ENCODE measurements at places on chromosomes 1 and 21.
A peak's percentile ranks its signal among the peaks of the same experiment; 100 is the strongest.

GRCh38 chr1:212926372-212926771, 24.0 kb upstream of the VASH2 start:
- DNase-seq = no peak

DNA sequence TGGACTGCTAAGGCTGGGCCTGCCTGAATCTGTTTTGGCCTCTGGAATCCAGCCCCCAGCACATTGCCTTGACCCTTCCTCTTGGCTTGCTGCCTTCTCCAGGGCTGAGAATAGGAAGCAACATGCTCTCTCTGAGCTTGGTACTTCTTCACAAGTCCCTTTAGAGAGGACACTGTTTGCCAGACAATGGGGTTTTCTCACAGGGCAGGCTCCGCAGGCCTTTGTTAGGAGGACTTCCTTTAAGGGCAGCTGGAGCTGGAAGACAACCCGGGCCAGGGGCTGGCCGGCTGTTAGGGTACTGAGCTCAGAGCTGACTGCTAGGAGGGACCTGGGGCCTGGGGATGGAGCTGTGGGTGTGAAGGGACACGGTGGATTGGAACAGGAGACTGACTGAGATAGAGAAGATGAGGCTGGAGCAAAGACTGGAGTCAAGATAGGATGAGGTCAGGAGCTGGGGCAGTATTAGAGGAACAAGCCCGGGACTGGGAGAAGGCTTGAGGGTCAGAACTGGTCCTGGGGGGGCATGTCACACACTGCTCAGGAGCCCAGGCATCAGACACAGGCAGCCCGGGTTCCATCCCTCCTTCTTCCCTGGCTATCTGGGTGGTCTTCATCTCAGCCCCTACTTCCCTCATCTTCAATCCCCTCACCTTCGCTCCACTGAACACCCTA, 5.4 kb upstream of the ALPL start:
- peak; percentile 17 for DNase-seq

DNA sequence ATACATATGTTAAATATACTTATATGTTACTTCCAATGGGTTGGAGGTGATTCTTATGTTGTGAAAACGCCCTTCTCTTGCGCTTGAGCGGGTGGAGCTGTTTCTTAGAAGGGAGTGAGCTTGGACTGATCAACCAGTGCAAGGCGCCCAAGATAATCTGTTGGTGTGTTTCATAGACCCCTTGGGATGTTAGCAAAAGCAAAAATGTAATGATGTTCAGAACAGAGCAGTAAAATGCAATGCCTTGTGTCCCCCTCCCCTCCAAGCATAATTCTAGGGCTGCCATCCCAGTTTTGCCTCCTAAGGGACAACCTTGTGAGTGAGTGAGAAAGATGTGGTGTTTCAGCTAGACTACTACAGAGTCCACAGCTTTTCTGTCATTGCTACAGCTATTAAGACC, 6.2 kb upstream of the CD34 start:
- no peak for DNase-seq

- DNase-seq = no peak
Observed at GRCh38 chr1:36765785-36766300, 268.5 kb downstream of the GRIK3 start.

- DNase-seq = no peak
Observed at GRCh38 chr1:176315519-176316220, 108.6 kb upstream of the COP1 start.

GRCh38 chr21:42630626-42631025, 22.8 kb upstream of the PDE9A start:
- DNase-seq = no peak

GRCh38 chr1:61757950-61758349, 15.7 kb downstream of the PATJ start:
- no peak for DNase-seq

- no peak for DNase-seq
Observed at GRCh38 chr1:173476197-173476664, 904 bp upstream of the PRDX6 start.

GRCh38 chr1:30748098-30748698, 9.4 kb downstream of the LAPTM5 start:
- DNase-seq = peak; percentile 37

GRCh38 chr1:182003025-182003725, 58.3 kb downstream of the ZNF648 start:
- DNase-seq = no peak

DNA sequence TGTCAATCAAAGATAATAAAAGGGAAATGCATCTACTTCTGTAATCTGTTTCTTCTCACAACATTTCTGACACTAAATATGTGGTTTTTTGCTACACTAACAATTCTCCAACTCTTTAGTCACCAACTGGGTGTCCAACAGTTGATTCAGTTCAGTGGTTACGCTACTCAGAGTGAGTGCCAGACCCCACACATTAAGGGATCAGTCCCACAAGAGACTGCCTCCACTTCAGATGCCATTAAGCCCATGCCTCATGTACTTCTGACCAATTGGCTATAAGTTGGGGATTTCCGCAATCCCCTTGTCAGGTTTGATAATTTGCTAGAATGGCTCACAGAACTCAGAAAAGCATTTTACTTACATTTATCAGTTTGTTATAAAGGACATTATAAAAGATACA, 28.4 kb downstream of the RNF2 start:
- no peak for DNase-seq

GRCh38 chr1:247936415-247936814, 11.7 kb downstream of the OR2AJ1 start:
- no peak for DNase-seq

GRCh38 chr21:41045534-41046268, 122.3 kb upstream of the BACE2 start:
- DNase-seq = no peak

DNA sequence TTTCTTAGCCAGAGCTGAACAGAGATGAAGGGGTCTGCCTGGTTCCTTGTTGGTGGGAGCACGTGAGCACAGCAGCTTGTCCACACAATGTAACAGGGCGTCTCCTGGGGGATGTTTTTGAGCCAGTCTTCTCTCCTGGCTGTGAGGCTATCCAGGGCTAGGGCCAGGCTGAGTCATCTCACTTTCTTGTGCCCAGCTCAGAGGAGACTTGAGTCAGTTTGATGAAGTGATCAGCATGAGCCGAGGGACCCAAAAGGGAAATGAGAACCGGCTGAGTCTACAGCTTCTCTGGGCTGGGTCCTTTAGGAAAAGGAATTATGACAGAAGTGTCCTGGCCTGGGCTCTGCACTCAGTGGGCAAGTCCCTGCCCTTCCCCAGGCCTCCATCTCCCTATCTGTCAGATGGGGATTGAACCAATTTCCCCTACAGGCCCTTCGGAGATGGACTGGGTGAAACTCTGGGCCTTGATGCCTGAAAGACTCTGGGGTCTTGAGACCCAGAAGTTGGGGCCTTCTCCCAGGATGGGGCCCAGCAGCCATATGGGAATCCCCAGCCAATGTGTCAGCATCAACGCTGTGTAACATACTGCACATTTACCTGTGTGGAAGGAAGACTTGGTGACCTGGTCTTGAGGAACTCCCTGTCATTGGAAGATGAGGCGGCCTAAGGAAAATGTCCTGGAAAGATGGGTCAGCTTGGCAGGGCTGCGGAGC, 36.6 kb downstream of the DMRTB1 start:
- no peak for DNase-seq

GRCh38 chr1:151534662-151535278, 5.3 kb upstream of the TUFT1 start:
- peak; percentile 71 for DNase-seq

GRCh38 chr1:156859523-156860112, 701 bp upstream of the INSRR start:
- no peak for DNase-seq

DNA sequence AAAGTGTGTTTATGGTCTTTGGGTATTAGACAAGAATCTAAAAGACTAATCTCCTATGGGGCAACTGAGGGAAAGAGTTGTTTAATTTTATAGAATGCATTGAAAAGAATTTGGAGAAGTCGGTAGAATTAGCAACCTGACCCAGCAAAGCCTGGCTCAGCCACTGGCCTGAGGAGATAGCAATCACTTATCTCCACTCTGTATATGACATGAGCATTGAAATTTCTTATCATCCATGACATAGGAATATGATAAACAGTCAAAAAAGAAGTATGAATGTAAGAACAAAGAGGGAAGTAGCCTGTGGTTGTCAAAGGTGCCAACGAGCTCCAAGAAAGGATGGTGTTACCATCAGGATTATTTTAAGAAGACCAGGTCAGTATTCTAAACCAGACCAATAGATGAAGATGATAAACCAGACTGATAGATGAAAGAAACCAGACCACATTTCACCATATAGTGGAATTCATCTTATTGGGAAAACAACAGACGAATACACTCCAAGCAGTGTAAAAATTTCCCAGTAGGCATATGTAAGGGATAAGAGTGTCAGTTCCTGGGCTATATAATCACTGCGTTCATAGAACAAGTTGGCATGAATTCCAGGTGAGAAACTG, 35.7 kb downstream of the ASTN1 start:
- DNase-seq = no peak

- DNase-seq = no peak
Observed at GRCh38 chr1:211261229-211261628, 2.1 kb downstream of the RCOR3 start.

GRCh38 chr1:111172463-111172862, 28.0 kb downstream of the DENND2D start:
- no peak for DNase-seq

- no peak for DNase-seq
Observed at GRCh38 chr1:113674591-113674990, 84.7 kb downstream of the PHTF1 start.

DNA sequence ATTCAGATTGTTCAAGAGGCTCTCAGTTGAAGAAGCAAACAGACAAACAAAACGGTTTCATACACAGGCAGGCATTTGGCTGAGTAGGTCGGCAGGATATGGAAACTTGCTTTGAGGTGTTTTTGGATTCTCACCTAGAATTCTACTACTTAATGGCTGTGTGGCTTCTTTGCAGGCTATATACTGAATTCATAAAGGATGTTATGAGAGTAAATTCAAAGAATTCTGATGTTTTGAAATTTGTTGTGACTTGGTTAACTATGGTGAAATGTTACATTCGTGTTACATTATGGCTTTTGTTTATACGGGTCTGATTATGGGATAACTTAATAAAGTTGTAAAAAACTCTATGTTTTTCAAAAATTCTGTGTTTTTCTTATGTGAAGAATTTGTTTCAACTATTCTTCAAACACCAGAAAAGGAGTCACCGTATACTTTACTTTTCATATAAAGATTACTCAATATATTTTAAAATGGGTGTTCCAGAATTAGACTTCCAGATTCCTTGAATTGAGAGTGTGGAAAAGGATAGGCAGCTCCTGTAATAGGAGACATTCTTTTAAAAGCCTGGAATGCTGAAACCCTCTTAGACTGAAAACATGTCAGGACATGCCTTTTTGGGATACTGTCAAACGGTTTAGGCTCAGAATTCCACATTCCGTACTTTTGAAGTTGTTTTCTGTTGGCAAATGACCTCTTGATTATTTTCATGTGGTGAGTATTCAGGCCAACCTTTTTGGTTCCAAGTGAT, 8.2 kb upstream of the IRF2BP2 start:
- no peak for DNase-seq

GRCh38 chr1:48671578-48671977, 105.1 kb downstream of the BEND5 start:
- no peak for DNase-seq

- DNase-seq = no peak
Observed at GRCh38 chr1:19289244-19289643, 674 bp upstream of the AKR7A3 start.

DNA sequence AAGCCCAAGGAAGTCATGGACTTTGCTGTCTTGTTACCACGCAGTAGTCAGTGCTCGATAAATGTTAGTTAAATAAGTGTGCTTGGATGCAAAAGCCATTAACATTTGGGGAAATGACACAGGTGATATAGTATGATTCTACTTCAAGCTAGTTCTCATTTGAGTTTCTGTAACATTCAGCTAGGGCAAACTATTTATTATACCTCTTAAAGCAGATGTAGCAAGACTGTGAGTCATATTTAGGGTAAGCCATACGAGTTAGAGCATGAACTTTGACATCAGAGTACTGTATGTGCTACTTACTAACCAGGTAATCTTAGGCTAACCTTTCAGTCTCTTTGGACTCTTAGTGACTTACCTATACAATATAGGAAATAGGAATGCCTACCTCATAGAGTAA, 21.0 kb downstream of the CLCA4 start:
- no peak for DNase-seq

GRCh38 chr1:98333406-98333805, 328.1 kb upstream of the SNX7 start:
- no peak for DNase-seq

GRCh38 chr1:113153116-113153803, 80.3 kb downstream of the LRIG2 start:
- no peak for DNase-seq

DNA sequence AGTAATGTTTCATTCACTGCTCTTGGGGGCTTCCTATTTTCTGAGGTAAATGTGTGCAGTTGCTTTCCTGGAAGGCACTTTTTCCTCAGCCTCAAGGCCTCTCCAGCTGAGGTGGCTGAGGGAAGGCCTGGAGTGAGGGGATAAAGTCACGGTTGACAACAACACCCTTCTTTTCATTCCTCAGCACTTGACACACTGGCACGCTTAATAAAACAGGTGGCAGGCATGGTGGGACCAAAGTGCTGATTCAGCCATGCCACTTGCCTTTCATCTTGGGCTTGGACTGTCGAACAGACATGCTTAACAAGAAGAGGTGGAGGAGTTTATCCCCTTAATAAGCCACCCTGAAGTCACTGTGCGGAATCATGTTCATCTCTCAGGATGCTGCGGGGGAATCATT, 23.6 kb upstream of the GRHL3 start:
- no peak for DNase-seq

DNA sequence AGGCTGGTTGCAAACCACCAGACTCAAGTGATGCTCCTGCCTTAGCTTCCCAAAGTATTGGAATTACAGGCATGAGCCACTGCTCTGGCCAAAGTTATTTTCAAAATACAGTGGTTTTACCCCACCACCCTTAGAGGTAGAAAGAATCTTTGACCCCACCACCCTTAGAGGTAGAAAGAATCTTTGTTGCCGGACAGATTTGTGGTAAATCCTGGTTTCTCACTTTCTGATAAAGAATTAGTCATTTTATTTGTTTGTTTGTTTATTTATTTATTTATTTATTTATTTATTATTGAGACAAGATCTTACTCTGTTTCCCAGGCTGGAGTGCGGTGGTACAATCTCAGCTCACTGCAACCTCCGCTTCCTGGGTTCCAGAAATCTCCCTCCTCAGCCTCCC, 55.9 kb downstream of the NFIA start:
- DNase-seq = no peak

GRCh38 chr1:76075877-76076276, 1.3 kb downstream of the ST6GALNAC3 start:
- DNase-seq = no peak

Data from breast epithelium (tissue), 4 donors.